ENCODE measurements at places on chromosomes 1 and 21. TPM values are rescaled to one million over a fixed set of nuclear protein-coding genes. Genes with fewer than 3 reads are reported as not detected.

DNA sequence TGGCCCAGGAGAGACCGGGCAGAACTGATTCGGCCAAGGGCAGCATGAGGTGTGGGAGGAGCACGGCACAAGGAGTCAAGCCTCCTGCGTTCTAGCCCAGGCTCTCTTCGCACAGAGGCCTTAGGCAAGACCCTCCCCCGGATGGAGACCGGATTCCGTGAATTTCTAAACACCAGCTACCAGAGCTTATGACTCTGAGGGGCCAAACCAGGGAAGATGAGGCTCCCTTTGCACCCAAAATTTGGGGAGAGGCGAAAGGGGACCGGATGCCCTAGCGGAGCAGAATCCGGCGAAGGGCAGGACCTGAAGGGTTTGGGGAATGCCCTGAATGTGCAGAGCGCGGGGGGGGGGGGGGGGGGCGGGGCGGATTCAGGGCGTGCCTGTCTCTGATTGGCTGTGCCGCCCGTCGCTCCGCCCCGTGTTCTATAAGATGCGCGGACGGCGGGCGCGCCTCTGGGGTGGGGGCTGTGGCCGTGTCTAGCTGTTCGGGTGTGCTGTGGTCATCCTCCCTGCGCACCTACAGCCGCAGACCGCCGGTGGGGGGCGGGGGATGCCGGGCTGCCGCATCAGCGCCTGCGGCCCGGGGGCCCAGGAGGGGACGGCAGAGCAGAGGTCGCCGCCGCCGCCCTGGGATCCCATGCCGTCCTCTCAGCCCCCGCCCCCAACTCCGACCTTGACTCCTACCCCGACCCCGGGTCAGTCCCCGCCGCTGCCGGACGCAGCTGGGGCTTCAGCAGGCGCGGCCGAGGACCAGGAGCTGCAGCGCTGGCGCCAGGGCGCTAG lies at the start of gene TRNP1:
TRNP1 (plus strand) TSS at position 456 of the 783 bp plus-strand sequence; CDS start at position 551, 95 bp downstream.
- DNase-seq = peak; percentile 80
- H3K27me3 ChIP-seq = peaks cover 68% of the 10 kb centered on the region
- no peak within 1 kb of the TSS for H3K27ac ChIP-seq
- H3K36me3 ChIP-seq = no peaks in the 10 kb centered on the region
- H3K4me3 ChIP-seq = peak within 1 kb of the TSS; percentile 39

DNA sequence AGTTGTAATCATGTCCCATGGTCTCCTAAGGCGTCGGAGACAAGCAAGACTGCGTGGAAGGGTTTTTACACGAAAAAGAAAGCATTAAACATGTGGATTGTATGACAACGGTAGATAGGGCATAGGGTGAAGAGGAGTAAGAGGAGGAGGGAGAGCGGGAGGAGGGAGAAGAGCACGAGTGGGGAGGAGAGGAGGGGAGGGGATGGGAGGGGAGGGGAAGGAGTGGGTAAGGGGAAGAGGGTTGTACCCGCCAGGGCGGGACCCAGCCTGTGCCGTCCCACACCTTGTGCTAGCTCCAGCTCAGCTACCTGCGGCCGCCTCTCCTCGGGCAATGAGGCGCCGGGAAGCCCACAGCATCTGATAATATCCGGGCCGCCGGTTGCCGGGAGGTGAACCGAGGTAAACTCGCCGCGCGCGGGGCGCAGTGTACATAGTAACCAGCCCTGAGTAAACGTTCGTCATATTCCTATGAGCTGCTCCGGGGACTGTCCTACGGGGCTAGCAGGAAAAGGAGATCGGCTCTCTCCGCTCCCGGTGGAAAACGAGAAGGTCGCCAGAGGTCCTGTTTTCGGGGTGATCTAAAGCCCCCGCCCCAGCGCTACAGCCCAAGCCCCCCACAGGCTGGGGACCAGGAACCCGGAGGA lies 449 bp upstream of the RCAN3 start:
- no peaks in the 10 kb centered on the region for H3K36me3 ChIP-seq
- peak overlapping the region; percentile 67 for H3K4me3 ChIP-seq
- peak overlapping the region; percentile 42 for H3K27ac ChIP-seq
- DNase-seq = peak; percentile 74
- peaks cover 46% of the 10 kb centered on the region for H3K27me3 ChIP-seq

GRCh38 chr1:192654591-192655251 lies 18.8 kb downstream of the RGS13 start:
- no peaks in the 10 kb centered on the region for H3K4me1 ChIP-seq
- H3K27ac ChIP-seq = no peak overlapping the region
- no peaks in the 10 kb centered on the region for H3K36me3 ChIP-seq
- no peaks in the 10 kb centered on the region for H3K27me3 ChIP-seq
- H3K4me3 ChIP-seq = no peak overlapping the region

- H3K27me3 ChIP-seq = no peaks in the 10 kb centered on the region
- no peak for DNase-seq
- no peak overlapping the region for H3K27ac ChIP-seq
- no peaks in the 10 kb centered on the region for H3K4me1 ChIP-seq
These were observed 81.0 kb downstream of the PTPRU start for GRCh38 chr1:29317063-29317915.

GRCh38 chr1:245645894-245646293 lies 491.1 kb downstream of the KIF26B start:
- no peak overlapping the region for H3K4me3 ChIP-seq
- no peak for DNase-seq
- H3K27me3 ChIP-seq = no peaks in the 10 kb centered on the region
- H3K27ac ChIP-seq = no peak overlapping the region
- peaks cover under 1% of the 10 kb centered on the region for H3K4me1 ChIP-seq

- H3K4me1 ChIP-seq = peaks cover 2% of the 10 kb centered on the region
- H3K4me3 ChIP-seq = no peak overlapping the region
- no peaks in the 10 kb centered on the region for H3K27me3 ChIP-seq
These were observed 9.8 kb downstream of the GREM2 start for GRCh38 chr1:240602189-240602588.

DNA sequence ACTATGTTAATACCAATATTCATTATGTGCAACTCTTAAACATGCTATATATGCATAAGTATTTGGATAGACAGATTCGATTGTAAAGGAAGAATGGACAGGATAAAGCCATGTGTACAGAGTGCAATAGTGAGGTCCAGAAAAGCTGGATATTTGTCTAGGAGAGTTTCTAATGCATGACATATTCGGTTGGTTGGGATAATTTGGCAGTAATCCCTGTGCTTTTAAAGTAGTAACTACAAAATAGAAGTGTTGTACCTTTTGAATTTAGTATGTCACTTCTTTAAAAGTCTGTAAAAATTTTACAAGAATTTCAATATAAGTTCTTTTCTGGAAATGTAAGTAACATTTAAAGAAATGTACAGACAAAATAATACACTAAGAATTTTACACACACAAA lies 774.5 kb downstream of the USP25 start:
- H3K4me1 ChIP-seq = no peaks in the 10 kb centered on the region
- H3K27ac ChIP-seq = no peak overlapping the region
- DNase-seq = peak; percentile 60
- H3K27me3 ChIP-seq = no peaks in the 10 kb centered on the region
- no peak overlapping the region for H3K4me3 ChIP-seq

- peaks cover 3% of the 10 kb centered on the region for H3K4me1 ChIP-seq
- peak overlapping the region; percentile 100 for H3K27ac ChIP-seq
- DNase-seq = no peak
- no peaks in the 10 kb centered on the region for H3K36me3 ChIP-seq
- peak overlapping the region; percentile 96 for H3K4me3 ChIP-seq
These were observed 550 bp upstream of the NFYC start for GRCh38 chr1:40690771-40691537.

- peaks cover 7% of the 10 kb centered on the region for H3K36me3 ChIP-seq
- peak overlapping the region; percentile 45 for H3K27ac ChIP-seq
- peak overlapping the region; percentile 73 for H3K4me3 ChIP-seq
- peaks cover 3% of the 10 kb centered on the region for H3K27me3 ChIP-seq
- DNase-seq = peak; percentile 14
- H3K4me1 ChIP-seq = peaks cover 40% of the 10 kb centered on the region
These were observed 1.1 kb upstream of the COL6A2 start for GRCh38 chr21:46096596-46097335.

GRCh38 chr21:26967062-26967913 lies at the start of gene ADAMTS5:
ADAMTS5 (minus strand) TSS chr21:26967088; CDS start chr21:26966391, 697 bp downstream.
- DNase-seq = peak; percentile 93
- H3K4me3 ChIP-seq = peak within 1 kb of the TSS; percentile 89
- H3K36me3 ChIP-seq = no peaks in the 10 kb centered on the region
- peaks cover 20% of the 10 kb centered on the region for H3K27me3 ChIP-seq
- peak within 1 kb of the TSS; percentile 96 for H3K27ac ChIP-seq

Gene ZBTB8A
- 10.2 TPM for polyA plus RNA-seq

Gene RNU1-3
- not detected for polyA plus RNA-seq

Gene PCAT6
- polyA plus RNA-seq = 2.3 TPM

Data from muscle of leg (tissue), 16 donors.